Fibroblast of gingiva (primary cell): ENCODE measurements at places on chromosomes 16 and 17.

DNA sequence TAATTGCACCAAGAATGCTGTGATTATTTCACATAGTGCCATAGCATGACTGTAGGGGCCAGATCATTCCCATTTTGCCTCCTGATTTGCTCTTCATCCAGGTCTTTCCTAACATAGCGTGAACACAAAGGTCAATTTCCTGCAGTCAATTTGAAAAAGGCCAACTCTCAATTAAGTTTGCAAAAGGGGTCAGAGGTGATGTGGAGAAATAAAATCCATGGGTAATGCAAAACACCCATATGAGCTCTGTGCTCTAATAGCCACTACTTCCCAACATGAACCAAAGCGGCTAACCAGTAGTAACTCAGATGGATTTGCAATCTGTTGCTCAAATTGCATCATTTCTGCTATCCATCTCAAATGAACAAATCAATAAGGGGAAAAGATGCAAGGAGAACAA, 275.5 kb upstream of the SOX9 start:
- DNase-seq = no peak

- DNase-seq = no peak
Observed at GRCh38 chr17:73838815-73839214, 194.6 kb upstream of the SDK2 start.

DNA sequence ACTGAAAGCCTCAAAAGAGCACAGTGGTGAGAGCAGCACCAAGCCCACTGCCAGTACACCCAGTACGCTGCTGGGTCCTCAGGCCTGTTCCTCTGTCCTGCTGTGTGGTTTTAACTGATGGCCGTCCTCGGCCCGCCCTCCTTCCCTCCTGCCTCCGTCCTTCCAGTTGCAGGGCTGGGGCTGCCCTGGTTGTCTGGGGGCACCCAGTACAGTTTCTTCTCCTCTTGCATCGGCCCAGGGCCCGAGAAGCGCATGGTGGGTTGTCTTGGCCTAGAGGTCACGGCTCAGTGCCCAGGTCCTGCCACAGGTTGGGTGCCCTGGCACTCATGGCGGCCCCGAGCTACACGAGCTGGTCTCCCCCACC, 70.8 kb upstream of the KCTD5 start:
- DNase-seq = no peak

- peak; percentile 15 for DNase-seq
Observed at GRCh38 chr17:42879596-42879985, 21.0 kb upstream of the G6PC1 start.

DNA sequence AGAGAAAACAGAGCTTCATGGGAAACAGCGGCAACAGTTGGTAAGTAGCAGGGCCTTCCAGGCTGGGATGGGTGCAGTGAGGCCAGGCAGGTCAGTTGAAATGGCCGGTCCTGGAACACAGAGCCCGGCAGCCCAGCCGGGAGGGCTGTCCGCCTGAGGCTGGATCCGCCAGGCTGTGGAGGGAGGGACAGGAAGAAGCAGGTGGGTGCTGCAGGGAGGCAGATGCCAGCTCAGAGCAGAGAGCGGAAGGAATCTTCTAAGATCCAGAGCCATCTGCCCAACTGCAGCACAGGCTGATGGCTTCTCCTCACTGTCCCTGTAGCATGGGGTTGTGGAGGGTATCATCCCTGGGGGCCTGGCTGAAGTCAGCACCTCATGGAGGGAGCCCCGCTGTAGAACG, 599 bp downstream of the RNF112 start:
- DNase-seq = no peak

DNA sequence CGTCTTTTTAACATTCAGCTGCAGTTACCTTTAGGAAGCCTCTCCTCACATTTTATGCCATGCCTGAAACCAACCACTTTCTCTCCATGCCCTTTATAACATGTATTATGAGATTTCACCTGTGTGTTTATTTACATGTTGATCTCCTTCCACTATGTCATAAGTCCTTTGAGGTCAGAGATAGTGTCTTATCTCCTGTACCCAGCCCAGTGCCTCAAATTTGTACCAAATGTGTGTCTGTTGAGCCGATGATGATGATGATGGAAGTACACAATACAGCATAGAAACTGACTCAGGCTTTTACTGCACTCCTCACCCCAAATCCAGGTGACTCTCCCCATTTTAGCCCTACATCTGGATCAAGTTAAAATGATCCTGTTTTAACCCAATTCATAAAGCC, 179.5 kb upstream of the CACNG5 start:
- no peak for DNase-seq
